ENCODE measurements at places on chromosomes 3 and 15. TPM values are rescaled to one million over a fixed set of nuclear protein-coding genes. Genes with fewer than 3 reads are reported as not detected.

SORD gene
- 7.7 TPM for polyA plus RNA-seq

DNA sequence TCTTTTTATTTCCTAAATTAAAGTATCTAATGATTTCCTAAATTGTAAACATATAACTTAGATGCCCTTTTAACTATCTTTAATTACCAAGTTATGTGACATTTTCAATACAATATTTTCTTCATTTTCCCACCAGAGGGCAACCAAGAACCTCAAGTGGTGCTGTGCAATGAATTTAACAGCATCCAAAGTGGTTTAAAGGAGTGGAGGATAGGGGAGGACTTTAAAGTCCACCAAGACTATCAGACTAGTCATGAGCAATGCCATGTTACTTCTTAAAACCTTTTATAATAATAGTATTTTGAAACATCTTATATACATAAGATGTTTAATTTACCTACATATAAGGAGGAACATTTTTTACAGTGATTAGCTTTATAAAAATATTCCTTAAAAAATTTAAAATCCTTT, 74.4 kb downstream of the DLG1 start:
- DNase-seq, result peak; percentile 24

DNA sequence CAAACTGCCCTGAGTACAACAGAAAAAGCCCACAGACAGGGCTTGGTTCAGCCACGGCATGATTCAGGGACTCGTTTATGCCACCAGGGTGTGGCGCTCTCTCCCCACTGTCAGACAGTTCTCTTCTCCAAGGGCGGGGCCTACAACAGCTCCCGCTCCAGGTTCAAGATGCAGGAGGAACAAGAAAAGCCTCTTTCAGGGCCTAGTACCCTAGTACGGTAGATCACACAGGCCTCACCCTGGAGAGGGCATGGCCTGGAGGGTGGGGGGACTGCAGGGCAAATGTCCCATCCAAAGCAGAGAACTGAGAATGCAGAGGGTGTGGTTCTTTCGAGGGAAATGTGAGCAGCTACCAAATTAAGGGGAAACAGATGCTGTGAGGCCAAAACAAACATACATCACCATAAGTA, 12.0 kb downstream of the MESD start:
- DNase-seq, result peak; percentile 66

DNA sequence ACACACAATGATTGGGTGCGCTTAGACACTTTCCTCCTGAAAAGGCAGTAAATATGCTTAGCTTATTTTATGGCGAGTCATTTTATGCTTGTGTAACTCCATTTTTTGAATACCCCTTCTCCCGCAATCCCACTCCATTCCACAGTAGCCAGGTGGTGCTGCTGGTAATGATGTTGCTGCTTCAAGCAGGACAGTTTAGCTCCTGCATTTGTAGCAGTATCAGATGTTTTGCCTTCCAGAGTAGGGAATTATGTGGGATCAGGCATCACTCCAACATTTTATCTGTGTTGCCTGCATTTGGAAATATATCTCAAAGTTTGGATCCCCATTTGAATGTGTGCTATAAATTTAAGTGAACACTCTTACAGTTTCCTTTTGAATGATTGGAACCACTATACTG, 302.1 kb upstream of the SGO1 start:
- no peak for DNase-seq

- DNase-seq, result no peak
These were observed 171.5 kb upstream of the IL12A start for GRCh38 chr3:159817126-159817525.

- no peak for DNase-seq
These were observed 372.3 kb upstream of the MDFIC2 start for GRCh38 chr3:70684701-70685100.

DNA sequence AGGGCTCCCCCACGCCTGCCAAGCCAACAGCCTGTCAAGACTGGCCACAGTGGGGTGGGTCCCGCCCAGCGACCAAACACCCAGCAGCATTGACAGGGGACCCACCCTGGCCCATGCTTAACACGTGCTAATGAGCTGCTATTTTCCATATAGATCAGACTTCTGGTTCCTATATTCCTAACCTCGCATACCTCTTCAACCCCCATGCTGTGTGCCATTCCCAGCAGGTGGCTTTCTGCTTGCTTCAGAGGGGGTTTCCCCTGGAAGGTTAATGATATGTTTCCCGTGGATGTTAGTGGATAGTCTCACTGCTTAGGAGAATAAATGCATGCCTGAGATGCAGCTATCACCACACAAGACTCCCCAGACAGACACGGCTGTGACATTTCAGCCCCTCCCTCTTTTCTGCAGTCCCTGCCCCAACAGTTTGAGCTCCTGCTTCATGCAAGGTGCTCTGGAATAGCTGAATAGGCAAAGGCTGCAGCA, 37.9 kb upstream of the MGLL start:
- DNase-seq, result no peak

DNA sequence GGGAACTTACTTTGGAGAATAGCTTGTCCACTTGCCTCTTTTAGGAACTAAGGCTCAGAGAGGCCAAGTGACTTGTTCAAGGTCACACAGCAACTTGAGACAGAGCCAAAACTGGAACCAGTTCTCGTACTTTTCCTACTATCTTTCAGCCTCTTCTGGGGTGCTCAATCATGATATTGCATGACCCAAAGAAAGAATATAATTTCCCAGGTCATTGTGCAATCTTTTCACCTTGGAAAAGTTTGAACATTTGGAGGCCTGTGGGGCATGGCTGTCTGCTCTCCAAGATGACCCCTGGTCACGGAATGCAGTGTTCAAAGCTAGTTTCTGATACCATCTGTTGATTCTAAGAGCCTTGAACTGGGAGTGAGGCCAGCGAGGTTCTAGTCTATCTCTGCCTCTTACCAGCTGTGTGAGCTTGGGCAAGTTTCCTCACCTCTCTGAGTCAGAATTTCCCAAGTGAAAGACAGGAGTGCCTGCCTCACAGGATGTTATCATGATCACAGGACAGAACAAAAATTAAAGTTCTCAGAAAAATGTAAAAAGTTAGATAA, 89.7 kb downstream of the BDH1 start:
- no peak for DNase-seq

- no peak for DNase-seq
These were observed 57.5 kb upstream of the KLF13 start for GRCh38 chr15:31268911-31269784.

DNA sequence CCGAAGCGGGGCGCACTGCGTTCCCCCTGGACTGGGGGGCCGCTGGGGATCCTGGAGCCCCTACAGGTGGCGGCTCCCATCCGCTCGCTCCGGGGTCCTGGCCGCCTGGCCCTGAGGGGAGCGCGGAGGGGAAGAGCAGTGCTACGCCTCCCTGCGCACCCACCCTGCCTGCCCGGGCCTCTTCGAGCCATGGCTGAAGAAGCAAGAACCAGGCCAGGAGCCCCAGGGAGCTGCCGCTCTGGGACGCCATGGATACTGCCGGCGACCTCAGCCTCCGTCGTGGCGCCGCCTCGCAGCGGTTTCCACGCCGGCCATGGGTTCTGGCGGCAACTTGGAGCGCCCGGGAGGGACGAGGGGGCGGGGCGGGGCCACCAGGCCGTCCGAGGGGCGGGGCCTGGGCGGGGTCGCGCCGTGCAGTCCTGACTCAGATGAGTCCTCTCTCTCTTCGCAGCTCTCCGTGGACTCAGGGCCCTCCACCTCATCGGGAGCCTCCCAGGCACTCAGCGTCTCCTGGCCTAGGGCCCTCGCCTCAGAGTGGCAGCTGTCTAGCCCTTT, 50.9 kb downstream of the MYL3 start:
- peak; percentile 53 for DNase-seq

DNA sequence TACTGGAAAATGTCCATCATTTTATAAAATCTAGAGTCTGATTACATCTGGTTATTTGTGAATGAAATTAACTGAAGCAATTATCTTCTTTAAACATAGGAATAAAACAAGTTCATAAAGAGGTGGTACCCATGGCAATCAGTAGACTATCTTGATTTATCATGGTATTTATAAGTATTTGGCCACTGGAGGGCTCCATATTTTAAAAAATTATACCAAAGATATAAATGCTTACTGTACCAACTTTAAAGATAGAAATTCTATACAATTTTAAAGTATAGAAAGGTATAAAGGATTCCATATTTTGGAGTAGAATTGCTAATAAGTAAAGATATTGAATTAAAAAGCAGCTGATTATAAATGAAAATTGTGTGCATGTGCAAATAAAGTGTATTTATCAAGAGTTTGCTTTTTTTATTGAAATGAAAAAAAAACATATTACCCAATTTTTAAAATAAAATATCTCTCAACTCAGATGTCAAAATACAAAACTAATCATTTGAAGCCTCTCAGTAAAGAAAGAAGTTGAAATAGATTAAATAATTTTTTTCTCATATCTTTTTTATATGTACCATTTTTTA, 105.3 kb downstream of the BBX start:
- no peak for DNase-seq

DNA sequence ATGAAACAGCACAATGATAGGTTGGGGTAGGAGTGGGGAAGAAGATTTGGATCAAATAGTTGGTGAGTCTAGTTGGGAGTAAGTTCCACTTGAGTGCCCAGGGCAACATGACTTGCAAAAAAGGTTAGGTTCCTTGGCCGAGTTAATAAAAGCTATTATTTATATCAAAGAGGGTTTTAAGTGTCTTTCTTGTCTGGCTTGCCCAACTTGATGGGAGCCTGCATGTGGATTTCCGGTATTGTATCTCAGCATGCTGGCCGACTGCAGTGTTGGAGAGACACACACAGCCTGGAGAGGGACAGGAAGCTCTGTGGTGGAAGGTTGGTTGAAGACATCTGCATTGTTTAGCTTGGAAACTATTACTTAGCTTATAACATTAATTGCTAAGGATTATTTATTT, 449.5 kb upstream of the TBL1XR1 start:
- DNase-seq, result no peak

GRCh38 chr3:53140847-53141845, 10.9 kb upstream of the RFT1 start:
- DNase-seq, result no peak

GTPBP8 gene
- polyA plus RNA-seq, result 19.5 TPM

ILDR1 gene
- 0.49 TPM for polyA plus RNA-seq

NR2E3 gene
- polyA plus RNA-seq, result 9.0 TPM

DNA sequence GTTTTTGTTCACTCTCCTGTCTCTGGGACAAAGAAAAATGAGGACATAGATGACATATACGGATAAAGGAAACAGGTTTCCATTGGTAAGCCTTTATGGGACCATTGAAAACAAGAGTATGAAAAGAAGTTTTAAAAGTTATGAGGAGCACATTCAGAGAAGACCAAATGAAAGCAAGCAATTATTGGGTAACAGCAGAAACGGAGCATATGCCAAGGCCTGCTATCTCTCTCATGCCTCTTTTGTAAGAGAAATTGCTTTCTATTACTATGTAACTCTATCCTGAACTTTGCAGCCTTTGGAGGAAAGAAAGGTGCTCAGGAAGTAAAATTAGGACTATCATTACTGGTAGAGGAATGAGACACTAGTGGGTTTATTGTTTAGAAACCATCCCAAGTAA, 14.9 kb upstream of the DPH6 start:
- no peak for DNase-seq

SH3GL3 gene
- polyA plus RNA-seq, result 3.9 TPM

GOLGA8S gene
- polyA plus RNA-seq, result 0.79 TPM

- no peak for DNase-seq
These were observed 30.9 kb downstream of the PIAS1 start for GRCh38 chr15:68085052-68085451.

DNA sequence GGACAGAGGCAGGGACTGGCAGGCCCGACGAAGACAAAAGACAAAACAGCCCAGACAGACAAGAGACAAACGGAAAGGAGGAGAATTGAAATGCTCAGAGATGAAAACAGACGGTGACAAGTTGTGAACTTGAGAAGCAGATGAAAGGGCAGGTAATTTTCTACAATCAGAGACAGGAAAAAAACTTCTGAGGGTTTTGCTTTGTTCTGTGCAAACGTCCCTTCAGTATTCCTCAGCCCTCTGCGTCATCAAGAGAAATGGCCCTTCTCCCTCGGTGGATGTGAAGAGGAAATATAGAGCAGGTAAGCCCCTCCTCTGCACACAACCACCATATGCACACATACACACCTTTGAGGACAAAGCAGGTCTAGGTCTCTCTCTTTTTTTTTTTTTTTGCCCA, 206.6 kb downstream of the UACA start:
- DNase-seq, result no peak

PCNP gene
- polyA plus RNA-seq, result 110 TPM

SNRPA1 gene
- polyA plus RNA-seq, result 34.1 TPM

DNA sequence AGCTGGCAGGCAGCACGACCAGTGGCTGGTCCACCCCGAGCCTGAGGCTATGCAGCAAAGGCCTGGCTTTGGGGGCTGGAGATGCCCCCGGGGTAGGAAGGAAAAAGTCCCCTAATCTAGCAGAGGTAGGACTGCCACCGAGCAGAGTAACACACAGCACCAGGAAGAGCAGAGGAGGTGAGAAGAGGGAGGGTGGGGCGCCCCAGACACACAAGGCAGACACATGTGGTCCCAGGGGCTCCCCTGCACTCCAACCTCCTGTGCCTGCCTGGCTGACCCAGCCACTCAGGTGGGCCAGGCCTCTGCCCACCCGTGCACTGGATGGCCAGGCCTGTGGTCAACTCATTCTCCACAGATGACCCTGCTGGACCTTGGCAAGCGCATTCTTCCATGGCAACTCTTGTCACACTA, 112.4 kb downstream of the ADCY5 start:
- no peak for DNase-seq

REC114 gene
- 0.23 TPM for polyA plus RNA-seq

GRCh38 chr3:187830181-187830580, 84.9 kb upstream of the BCL6 start:
- DNase-seq, result no peak

DNA sequence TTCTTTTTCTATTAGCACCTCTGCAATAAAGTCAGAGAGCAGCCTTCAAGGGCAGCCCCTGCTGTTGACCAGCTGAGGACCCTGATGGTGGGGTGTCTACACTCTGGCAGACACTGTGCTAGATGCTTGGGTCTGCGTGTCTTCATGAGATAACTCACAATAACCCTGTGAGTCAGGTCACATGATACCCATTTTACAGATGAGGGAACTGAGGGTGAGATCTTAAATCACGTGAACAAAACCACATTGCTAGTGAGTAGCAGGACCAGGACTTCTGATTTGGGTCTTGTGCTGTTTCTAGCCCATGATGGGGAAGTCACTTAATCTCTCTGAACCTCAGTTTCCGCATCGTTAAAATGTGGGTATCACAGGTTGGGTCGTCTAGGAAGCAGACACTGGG, 118.5 kb upstream of the LIPC start:
- no peak for DNase-seq

- no peak for DNase-seq
These were observed 26.4 kb downstream of the ASB7 start for GRCh38 chr15:100628746-100629145.

DNA sequence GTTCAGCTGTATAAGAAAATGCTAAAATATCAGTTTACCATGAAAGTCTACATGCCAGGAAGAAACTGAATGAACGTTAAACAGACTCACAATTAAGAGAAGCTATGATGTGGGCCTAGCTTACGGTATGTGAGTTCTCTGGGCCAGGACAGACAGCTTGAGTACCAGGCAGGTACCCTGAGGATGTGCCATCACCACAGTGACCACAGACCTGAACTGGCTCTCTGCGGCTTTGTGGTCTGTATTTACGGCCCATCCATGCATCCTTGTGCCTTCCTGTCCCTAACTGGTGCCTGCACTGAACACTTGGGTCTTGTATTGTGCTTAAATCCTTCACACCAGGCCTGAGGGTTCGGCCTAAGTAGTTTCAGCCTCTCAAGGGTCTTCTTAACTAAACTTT, 467.5 kb upstream of the PPP2R3A start:
- no peak for DNase-seq

Data from hindlimb muscle (tissue), 1 donor.